Omental fat pad (tissue), 4 donors: ENCODE measurements at places on chromosomes 6 and 20.

DNA sequence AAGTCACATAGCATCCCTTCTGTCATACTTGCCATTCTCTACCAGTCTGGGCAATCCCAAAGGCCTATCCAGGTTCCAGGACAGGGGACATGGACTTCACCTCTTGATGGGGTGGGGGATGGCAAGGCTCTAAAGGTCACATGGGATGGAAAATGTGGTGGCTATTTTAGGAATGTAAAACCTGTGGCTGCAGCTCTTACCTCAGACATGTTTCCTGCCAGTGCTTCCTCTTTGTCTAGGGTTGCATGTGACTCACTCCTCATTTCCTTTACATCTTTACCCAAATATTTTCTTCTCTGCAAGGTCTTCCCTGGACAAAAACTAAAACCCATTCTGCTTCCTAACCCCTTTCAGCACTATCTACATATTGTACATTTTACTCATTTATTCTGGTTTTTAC, 135.7 kb downstream of the BTBD3 start:
- no peak for DNase-seq

- DNase-seq, result no peak
These were observed 107.5 kb downstream of the RALGAPA2 start for GRCh38 chr20:20604907-20605306.

DNA sequence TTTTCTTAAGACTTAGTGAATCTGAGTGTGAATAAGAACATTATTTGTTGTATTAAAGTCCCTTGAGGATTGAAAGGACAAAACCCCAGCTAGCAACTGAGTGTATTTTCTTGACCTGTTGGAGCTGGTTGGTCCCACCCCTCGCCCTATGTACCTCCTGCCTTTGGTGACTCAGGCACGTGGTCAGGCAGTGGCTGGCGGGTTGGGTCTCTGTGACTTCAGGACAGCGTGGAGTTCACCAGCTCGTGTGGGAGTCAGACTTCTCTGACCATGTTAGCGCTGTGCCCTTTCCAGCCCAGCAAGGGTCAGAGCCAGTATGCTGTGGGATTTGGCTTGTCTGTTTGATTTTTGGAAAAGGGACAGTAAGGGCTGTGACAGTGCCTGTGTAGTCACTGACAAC, 93.7 kb downstream of the SSR1 start:
- no peak for DNase-seq

GRCh38 chr6:105952772-105953690, 133.1 kb upstream of the PRDM1 start:
- no peak for DNase-seq

- no peak for DNase-seq
These were observed 98.1 kb upstream of the MARCKS start for GRCh38 chr6:113758826-113759574.

GRCh38 chr20:14401479-14402138, 64.2 kb upstream of the FLRT3 start:
- DNase-seq, result no peak

- no peak for DNase-seq
These were observed 16.3 kb downstream of the NOX3 start for GRCh38 chr6:155439376-155439775.

GRCh38 chr6:11076540-11076939, 17.1 kb upstream of the SMIM13 start:
- DNase-seq, result no peak

DNA sequence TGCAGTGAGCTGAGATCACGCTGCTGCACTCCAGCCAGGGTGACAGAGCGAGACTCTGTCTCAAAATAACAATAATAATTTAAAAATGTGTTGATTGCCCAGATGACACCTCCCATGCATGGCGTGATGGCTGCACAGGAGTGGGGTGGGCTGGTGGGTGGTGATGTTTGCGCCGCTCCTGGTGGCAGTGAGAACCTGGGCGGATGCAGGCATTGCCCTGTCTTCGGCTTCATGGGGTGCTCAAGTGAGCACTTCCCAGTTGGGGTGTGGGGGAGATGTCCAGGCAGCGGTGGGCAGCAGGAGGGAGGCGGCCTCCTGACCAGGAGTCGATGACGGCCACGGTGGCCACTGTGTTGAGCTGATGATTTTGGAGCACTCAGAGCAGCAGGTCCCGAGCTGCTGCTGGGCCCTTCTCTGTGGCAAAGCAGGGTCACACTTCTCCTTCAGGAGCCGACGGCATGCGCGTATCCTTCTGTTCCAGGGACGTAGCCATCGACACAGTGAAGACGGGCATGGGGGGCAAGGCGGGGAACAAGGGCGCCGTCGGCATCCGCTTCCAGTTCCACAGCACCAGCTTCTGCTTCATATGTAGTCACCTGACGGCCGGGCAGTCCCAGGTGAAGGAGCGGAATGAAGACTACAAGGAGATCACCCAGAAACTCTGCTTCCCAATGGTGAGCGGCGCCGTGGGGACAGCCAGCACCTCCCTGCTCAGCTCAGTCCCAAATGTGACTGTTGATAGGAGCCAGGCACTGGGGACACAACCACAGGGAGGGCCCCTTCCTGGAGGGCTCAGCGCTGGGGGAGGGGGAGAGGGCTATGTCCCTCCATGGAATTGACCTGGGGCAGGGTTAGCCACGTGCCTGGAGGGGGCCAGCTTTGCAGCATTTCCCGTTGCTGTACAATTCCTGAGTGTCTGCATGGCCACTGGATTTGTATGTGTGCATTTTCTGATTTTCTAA, 89.7 kb downstream of the SYNJ2 start:
- no peak for DNase-seq

GRCh38 chr20:55500130-55500529, 505.2 kb downstream of the CBLN4 start:
- no peak for DNase-seq

DNA sequence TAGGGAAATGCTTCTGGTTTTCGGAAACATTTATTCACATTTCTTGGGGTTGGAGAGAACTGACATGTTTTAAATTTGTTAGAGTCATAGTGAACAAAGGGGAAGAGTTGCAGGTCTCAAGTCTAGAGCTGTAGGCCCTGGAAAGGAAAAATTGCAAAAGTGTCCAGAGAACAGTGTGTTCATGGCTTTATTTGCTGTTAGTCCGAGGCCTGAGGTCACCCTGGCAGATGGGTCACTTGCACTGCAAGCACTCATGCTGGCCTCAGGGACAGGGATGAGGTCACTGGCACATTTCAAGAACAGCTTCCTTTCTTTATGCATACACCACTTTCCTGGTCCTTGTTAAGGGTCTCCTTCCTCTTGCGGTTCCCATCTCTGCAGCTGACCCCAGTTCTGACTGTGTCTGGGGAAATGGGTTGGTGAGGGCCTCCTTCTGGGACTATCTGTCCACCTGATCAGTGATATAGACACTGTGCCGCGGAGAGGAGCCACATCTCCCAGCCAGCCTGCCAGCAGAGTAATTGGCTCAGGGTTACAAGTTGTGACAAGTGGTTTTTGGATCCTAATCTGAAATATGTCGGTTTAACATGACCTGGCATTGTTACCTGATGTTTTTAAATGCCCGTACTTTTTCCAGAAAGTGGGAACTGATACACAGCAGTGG, 194.0 kb downstream of the EYA4 start:
- no peak for DNase-seq

DNA sequence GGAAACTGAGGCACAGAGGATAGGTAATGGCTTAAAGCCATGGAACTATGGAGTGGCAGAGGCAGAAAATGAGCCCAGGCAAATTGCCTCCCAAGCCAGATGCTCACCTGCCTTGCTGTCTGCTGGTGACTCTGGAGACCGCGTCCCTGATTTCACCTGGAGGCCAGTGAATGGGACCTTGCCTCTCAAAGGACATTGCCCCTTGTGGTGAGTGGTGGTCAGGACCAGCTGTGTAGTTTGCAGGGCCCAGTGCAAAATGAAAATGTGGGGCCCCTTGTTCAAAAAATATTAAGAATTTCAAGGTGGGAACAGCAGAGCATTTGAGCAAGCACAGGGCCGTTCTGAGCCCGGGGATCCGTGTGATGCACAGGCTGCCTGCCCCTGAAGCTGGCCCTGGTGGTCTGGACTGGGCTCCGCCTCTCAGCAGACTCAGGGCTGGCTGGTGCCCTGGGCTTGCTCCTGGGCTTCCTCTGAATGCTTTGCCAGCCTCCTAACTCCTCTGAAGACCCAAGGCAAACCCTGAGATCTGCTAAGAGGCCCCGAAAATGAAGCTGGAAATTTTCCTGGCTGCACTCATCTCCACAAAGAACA, 19.8 kb upstream of the KCNG1 start:
- no peak for DNase-seq

DNA sequence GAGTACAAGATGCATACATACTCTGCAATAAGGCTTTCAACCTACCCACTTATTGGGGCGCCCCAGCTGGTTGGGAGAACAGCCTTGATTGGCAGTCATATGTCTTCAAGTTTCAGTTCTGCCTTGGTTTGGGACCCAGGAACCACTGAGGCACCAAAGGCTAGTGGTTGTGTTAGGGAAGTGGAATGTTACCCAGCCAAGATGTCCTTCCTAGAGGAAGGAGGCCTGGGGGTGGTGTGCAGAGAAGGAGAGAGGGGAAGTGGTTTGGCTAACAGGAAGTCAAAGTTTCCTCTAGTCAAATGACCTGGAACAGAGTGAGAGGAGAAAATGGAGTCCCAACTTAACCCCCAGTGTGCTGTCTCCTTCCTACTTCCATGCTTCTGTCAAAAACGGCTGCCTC, 59.4 kb downstream of the CD164 start:
- no peak for DNase-seq

GRCh38 chr20:54726687-54727300, 251.4 kb downstream of the DOK5 start:
- DNase-seq, result no peak

DNA sequence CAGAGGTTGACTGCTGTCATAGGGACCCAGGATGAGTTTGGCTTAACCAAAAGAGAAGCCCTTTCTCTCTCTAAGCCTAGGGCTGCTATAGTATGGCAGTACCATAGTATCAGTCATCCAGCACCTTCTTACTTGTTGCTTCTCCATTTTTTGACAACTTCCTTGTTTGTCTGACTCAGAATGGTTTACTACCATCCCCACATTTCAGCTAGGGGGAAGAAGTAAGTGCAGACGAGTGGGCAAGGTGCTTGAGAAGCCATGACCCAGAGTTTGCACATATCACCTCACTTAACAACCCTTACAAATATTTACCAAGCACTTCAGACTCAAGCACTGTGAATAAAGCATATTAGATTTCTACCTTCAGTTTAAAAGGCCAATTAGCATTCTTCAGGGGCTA, 289.9 kb upstream of the TSHZ2 start:
- no peak for DNase-seq
